ENCODE measurements at places on chromosomes 1 and 21. TPM values are rescaled to one million over a fixed set of nuclear protein-coding genes. Genes with fewer than 3 reads are reported as not detected.
A peak's percentile ranks its signal among the peaks of the same experiment; 100 is the strongest.

- DNase-seq: peak; percentile 6
Measured at GRCh38 chr1:30411206-30411605, 312.2 kb downstream of the MATN1 start.

ADGRL2 gene
- 113 TPM for polyA plus RNA-seq

- DNase-seq: no peak
Measured at GRCh38 chr21:14923468-14923867, 141.3 kb downstream of the NRIP1 start.

DNA sequence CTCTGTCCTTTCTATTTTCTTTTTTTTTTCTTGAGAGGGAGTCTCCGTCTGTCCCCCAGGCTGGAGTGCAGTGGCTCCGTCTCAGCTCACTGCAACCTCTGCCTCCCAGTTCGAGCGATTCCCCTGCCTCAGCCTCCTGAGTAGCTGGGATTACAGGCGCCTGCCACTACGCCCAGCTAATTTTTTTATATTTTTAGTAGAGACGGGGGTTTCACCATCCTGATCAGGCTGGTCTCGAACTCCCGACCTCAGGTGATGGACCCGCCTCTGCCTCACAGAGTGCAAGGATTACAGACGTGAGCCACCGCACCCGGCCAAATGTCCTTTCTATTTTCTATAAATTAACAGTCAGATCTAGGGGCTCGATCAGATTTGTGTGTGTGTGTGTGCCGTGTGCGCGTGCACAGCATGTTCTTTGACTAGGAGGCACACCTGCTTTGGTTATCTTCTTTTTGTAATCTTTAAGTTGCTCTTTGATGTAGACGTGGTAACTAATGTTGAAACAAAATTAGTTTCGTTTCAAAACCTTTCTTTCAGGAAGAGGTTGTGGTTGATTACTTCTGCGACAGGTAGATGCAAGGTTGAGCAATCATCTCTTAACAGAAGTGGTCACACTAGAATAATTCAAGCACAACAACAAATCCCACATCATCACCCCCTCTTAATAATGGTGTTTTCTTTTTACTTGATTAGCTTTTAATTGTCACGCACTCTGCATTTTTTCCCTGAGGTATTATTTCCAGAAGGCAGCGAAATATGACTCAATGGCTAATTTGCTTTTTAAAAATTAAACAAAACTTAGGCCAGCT lies 779 bp upstream of the DEGS1 start:
- no peak for DNase-seq

DNA sequence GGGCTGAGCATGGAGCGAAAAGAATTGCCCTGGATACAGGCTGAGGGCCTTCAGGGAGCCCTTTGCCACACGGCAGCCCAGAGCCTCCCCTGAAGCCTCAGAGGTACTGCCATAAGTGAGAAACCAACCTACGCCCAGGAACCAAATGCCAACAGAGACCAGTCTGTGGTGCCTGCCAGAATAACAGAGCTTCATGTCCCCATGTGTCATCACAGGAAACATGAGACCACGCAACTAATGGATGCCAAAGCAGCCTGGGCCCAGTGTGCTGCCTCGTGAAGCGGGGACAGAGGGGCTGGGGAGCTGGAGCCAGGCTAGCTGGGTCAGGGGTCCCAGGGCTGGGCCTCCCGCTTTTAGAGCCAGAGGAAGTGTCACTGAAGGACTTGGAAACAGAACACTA lies 18.7 kb upstream of the STUM start:
- DNase-seq: no peak

GRCh38 chr1:26378088-26378878 lies 5.7 kb upstream of the ZNF683 start:
- no peak for DNase-seq

DNA sequence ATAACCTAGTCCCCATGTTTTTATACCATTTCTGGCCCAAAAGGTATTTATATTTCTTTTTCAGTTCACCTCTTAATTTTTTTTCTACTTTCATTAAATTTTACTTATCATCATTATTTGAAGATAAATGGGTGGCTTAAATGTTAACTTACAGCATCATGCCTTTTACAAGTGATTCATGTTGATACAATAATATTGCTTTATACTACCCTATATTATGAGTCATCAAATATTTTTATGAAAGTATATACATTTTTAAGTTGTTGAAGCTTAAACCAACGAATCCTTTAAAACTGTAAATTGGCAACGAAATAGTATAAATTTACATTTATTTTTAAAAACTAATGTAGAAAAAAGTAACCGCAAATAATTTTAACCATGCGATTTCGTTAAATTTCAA lies 207.9 kb downstream of the DPYD start:
- DNase-seq: no peak

GREM2 gene
- polyA plus RNA-seq: 0.05 TPM

GRCh38 chr1:31815752-31816500 lies at the start of gene SPOCD1:
TSS of gene SPOCD1 (minus strand) at chr1:31816022. CDS start at chr1:31815333, 689 bp downstream.
- peak; percentile 100 for DNase-seq

TEX38 gene
- 0.33 TPM for polyA plus RNA-seq

AGT gene
- polyA plus RNA-seq: 0.27 TPM
